NCI-H1930 (cell line): ENCODE measurements at places on chromosomes 11 and 22.

DNA sequence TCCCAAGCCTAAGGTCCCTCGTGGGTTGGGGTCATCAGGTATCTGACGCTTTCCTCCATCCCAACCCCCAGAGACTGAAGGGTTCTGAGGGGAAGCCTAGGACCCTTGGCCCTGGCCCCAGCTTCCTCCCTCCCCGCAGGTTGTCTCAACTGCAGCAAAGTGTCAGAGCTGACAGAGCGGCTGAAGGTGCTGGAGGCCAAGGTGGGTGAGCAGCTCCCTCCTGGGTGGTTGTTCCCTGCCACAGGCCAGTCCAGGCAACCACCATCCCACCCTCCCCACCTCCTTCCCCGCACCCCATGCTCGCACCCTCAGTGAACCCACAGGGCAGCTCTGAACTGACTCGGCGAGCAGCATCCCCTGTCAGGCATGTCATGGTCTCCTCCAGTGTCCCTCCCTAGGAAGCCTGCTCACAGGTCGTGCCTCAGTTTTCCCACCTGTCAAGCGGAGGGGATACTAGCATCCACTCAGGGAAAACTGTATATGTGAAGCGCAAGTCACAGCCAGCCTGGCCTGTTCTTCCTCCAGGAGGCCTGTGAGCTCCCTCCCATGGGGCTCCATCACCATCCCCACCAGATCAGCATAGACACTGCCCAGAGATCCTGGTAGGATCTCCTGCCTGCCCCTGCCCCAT is 20.8 kb downstream of the EMID1 start:
- DNase-seq = no peak

GRCh38 chr11:10752486-10752885 is 1.4 kb downstream of the CTR9 start:
- no peak for DNase-seq

- no peak for DNase-seq
These were observed 27.9 kb downstream of the MB start for GRCh38 chr22:35589071-35589755.

- DNase-seq = no peak
These were observed 129.5 kb downstream of the UVRAG start for GRCh38 chr11:75944515-75944914.

DNA sequence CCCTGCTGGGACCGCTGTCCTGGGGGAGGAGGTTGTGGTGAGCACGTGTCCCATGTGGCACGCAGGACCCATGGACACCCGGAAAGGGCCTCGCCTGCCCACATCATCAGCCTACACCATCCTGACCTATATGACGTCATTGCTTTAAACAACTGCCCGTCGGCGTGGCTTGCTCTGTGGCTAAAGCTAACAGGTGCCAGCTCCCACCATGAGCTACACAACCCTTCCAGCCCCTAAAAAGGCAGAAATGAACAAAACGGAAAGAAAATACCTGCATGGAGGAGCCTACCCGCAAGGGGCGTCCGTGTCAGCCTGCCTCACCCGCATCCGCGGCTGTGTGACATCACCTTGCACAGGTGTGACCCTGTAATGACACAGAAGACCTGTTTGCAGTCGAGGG is 481.8 kb downstream of the BRD1 start:
- DNase-seq = no peak

DNA sequence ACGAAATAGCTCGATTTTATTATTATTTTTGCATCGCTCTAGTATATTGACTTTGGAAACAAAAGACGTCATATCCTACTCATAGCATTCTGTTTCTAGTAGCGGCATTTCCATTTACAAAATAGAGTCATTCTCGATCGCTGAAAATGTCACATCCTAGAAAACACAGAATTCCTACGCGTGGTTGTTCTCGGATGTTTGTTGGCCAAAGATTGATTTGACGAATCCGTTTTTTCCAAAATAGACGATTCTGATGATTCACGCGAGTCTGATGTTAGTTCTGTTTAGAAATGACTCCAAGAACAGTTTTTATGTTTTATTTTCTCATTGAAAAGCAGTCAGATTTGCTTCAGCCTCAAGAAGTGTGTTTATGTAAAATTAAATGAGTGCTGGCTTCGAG is 47.6 kb downstream of the SMIM38 start:
- DNase-seq = no peak

- DNase-seq = no peak
These were observed 2.8 kb downstream of the TMEM121B start for GRCh38 chr22:17118342-17118741.

GRCh38 chr11:133945087-133945974 is 11.4 kb downstream of the IGSF9B start:
- no peak for DNase-seq

- no peak for DNase-seq
These were observed 150.7 kb downstream of the CCDC34 start for GRCh38 chr11:27212248-27212780.

DNA sequence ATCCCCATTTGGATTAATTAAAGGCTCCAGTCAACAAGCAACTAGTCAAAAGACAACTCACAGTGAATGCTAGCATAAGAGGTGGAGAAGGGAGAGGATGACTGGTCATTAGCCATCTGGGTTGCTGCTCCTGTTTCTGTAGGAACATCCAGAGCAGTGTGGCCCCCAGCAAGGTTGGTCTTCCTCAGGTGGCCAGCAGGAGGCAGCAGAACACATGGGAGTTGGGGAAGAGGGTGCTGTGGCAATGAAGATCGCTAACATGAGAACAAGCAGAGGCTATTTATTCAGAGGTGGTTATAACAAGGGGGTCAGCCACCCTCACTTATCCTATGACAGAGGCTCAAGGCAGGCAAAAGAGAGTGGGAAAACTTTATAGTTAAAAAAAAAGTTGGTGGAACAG is 21.3 kb downstream of the IZUMO1R start:
- no peak for DNase-seq

DNA sequence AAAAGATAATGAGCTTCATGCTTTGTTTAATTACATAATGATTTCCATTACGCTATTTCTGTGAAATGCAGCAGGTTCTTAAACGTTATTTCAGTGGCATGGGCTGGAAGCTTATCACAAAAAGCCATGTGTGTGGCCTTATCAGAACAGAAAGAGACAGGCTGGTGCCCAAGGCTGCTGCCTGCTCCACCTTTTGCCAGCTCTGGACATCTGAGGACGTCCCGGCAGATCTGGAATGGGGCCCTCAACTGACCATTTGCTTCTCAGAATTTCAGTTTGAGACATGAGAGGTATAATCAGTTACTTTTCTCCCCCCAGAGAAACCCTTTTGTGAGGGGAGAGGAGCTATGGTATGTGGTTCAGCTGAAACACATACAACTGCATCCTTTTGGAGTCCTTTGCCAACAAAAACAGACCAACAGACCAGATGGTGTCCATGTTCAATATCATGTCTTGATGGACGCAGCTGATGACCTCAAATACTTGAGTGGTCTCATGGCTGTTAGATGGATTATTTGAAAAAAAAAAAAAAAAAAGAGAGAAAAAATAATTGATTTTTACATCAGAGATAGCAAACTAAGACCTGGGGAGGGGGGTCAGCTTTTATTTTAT is 8.6 kb downstream of the CDPF1 start:
- DNase-seq = no peak

- DNase-seq = peak; percentile 91
These were observed 92.9 kb downstream of the NELL1 start for GRCh38 chr11:20762116-20762844.

DNA sequence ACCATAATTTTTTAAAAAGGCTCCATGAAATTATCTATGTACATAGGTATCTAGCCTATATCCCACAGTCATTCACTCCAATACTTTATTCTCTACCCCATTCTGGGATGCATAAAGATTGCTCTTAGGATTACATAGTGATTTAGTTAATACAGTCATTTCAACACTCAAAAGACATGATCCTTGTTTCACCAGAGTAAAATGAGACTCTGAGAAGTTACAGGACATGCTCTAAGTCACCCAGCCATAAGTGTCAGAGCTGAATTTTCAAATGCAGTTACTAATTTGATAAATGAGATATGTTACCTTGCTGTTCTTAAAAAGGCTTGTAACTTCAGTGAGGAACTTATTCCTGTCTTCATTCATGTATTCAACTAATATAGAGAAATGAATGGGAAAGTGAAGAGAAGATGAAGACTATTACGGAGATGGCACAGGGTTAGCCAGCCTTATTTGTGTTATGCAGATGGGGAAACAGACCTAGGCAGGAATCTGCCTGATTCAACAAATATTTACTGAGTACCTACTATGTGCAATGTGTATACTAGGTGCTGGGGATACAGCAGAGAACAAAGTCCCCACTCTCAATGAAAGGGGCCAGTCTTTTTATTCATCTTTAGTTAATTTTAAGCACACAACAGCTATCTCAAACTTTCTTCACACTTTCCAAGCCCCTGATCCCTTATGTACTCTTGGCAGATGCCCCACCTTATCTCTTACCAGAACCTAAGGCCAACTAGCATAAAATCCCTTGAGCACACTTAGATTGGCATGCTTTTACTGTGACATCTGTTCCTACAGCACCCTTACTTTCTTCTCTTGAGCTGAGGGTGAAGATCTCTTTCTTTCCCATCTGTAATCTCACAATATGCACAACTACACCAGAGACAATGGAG is 21.6 kb downstream of the MAPK1 start:
- no peak for DNase-seq
